Activated T-cell treated with anti-CD3 and anti-CD28 coated beads for 48 hours (primary cell): ENCODE measurements at places on chromosomes 5 and 9.

GRCh38 chr5:4730279-4730678, 409.9 kb upstream of the ADAMTS16 start:
- DNase-seq = no peak

DNA sequence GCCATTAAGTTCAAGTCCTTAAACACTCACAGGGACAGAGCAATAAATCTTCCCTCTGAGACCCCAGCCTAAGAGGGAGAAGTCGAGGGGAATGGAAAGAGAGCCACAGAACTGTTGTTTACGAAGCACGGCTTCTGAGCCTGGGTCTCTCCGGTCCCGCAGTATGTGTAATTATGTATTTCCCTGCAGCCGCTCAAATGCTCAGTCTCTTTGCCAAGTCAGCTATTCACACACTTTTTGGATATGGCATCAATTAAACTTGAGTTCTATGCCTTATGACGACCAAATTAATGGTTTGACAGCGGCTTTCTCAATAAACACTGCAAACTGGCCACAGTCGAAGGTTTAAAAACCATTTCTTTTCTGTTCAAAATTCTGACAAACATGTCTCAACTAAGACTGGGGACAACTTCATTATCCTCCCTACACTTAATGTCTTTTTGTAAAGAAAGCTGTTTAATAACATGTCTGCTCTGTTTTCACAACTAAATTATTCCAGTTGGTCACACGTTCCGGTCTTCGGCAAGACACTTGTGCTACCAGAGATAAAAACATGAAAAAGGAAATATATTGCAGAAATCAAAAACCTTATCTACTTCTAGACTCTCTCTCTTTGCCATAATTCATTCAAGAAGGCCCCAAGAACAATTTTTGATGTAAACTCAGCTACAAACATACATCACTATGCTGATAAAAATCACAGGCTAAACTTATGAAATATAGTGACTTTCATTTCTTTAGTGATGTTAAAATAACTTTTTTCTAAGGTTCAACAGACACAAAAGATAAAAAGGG, 203.2 kb downstream of the GAPVD1 start:
- no peak for DNase-seq

GRCh38 chr9:108108280-108108851, 618.8 kb upstream of the KLF4 start:
- no peak for DNase-seq

GRCh38 chr5:6573651-6574101, 59.2 kb downstream of the NSUN2 start:
- no peak for DNase-seq

DNA sequence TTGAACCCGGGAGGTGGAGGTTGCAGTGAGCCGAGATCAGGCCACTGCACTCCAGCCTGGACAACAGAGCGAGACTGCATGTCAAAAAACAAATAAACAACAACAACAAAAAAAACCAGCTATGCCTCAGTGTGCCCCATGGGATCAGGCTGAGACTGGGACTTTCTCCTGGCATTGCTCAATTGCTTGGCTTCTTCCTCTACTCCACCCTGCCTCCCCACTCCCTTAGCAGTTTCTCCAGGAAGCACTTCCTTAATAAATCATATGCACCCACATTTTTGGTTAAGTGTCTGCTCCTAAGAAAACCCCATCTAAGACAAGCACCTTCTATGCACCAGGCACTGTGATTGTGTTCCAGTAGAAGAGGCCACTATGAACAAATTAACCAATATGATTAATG, 41.0 kb upstream of the TMEM252 start:
- no peak for DNase-seq

DNA sequence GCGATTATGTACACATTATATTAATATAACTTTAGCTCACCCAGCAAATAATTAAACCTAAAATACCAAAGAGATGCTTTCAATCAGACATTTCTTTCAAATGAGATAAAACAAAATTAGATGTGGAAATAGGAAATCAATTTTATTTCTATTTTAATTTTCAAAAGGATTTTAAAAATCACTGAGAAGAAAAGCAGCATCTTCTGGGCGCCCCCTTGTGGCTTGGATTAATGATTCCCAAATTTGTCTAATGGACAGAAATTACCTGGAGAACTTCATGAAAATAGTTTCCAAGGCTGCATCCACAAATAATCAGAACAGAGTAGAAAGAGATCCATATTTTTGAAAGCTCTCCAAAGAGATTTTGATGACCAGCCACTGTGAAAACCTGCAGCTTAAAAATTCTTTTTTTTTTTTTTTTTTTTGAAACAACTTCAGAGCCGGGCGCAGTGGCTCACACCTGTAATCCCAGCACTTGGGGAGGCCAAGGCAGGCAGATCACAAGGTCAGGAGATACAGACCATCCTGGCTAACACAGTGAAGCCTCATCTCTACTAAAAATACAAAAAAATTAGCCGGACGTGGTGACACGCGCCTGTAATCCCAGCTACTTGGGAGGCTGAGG, 50.9 kb upstream of the CEMIP2 start:
- DNase-seq = no peak

DNA sequence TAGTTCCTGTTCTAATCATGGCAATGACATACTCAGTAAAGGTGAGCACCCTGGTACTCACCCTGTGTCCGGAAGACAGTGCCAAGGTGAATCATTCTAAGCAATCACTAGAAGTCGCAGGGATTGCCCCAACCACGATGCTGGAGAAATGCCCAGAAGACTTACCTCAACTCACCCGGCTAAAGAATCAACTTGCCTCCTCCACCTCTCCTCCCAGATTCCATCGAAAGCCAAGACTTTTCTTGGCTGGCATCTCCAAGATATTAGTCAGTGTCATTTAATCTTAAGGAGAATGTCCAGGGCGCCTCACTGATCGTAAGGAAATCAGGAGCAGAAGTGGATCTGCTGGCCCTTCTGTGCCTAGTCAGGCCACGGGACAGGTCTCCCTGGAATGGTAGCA, 204.9 kb downstream of the ERCC6L2 start:
- DNase-seq = no peak

DNA sequence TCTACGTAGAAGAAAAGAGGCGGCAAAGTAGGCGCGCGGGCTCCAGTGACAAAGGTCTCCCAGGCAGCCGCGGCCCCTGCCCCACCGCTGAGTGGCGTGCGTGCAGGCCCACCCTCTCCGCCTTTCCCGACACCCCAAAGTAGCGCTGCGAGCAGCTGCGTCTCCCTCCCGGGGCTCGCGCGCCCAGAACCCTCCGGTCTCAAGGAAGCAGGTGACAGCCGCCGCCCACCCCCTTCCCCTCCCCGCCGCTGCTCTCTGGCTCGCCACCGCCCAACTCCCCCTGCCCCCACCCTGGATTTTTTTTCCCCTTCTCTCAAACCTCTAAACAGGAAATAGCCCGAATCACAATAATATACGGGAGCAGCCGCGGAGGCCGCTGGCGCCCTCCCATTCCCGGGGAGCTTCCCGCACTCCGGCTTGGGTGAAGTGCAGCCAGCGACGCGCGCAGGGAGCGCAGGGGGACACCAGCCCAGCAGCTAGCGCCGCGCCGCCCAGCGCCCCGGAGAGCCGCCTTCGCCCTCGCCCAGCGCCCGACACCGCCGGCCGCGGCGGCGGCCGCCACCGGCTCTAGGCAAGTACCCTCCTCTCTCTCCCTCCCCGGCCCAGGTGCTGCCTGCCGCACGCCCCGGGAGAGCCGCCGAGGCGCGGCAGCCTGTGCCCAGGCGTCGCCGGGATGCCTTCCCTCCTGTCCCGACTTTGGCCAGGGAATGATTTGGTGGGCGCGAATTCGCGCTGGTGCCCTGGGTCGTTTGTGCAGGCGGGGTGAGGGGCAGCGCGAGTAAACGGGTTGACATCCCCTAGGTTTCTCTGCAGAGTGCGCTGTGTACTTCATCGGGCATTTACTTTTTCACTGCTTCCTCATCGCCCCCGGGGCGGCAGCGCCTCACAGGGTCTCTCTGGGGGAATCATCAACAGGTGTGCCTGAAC, 52.7 kb upstream of the TJP2 start:
- peak; percentile 12 for DNase-seq

- DNase-seq = no peak
Observed at GRCh38 chr5:179240561-179240960, 104.7 kb downstream of the ADAMTS2 start.

DNA sequence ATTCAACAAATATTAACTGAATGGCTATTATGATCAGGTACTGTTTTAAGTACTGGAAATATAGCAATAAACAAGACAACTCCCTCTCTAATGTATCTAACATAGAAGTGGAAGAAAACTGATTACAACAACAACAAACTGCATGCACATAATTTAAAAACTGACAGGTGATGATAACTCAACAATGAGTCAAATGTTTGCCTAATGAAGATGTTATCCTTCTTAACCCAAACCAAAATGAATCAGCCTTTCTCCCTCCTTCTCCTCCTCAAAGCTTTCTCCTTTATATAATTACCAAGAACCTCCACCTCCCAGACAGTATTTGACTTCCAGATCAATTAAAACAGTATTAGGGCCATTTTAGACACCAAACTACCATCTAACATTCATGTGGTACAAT, 49.3 kb downstream of the RICTOR start:
- no peak for DNase-seq

DNA sequence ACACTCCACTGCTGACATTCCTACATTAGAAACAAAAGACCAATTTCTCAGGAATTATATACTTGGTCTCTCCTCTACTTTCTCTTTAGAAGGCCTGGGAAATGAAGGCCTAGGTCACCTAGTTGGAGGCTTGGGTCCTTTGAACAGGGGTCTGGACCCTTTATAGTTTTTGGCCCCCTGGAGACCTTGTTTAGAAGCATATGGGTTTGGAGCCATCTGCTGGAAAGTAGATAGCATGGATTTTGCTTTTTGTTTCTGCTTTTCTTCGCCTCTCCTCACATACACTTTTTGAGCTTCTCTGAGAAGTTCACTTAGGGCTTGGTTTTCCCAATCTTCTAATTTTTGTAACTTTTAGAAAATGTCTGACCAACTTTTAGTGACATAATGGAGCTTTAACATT, 67.1 kb upstream of the CDK20 start:
- DNase-seq = no peak

- no peak for DNase-seq
Observed at GRCh38 chr5:22938362-22938761, 85.2 kb upstream of the CDH12 start.

DNA sequence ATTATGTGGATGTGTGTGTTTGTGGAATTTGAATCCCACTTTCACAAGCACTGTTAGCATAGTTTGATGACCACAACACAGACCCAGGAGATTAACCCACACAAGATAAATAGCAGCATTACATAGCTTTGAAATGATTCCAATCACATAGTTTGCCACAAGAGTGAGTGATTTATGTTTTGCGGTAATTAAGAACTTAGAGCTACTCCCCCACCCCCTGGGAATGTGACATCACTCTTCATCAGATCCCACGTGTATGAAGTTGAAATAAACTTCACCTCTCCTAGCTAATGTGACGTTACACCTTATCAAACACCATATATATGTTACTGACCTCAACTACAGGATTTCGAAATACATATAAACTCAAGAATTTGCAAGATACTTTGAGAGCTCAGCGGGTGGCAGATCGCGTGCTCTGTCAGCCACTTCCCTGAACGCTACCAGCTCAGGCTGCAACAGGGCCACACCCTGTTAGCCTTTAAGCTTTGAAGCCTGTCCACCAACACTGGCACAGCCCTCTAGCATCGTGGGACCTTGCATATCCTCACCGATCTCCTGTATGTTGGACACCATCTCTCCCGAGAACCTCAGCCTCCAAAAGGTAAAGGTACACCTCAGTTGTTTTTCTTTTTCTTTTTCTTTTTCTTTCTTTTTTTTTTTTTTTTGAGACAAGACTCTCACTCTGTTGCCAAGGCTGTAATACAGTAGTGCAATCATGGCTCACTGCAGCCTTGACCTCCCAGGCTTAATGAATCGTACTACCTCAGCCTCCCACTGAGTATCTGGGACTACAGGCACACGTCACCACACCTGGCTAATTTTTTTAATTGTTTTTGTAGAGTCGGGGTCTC, 1.7 kb upstream of the AGTPBP1 start:
- DNase-seq = peak; percentile 8

DNA sequence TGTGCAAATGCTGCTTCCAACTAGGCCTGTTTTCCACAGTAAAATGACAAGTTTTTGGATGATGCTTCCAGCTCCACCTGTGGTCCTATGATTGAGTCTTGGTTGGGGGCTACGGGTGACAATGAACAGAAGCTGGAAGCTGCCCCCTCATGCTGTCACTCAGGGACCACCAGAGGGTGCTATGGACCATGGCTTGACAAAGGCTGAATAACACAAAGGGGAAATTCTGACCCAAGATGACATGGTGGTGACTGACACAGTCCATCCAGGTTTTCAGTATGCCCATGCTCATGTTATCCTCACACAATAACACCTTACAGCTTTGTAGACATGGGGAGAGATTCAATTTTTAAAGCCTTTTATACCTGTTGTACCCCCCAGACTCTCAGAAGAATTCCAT, 23.9 kb upstream of the SAP30L start:
- no peak for DNase-seq

GRCh38 chr5:93022211-93022610, 558.8 kb downstream of the NR2F1-AS1 start:
- DNase-seq = no peak

- no peak for DNase-seq
Observed at GRCh38 chr5:135738564-135738875, 95.9 kb upstream of the SLC25A48 start.

GRCh38 chr9:116234081-116234480, 80.5 kb downstream of the PAPPA start:
- no peak for DNase-seq

DNA sequence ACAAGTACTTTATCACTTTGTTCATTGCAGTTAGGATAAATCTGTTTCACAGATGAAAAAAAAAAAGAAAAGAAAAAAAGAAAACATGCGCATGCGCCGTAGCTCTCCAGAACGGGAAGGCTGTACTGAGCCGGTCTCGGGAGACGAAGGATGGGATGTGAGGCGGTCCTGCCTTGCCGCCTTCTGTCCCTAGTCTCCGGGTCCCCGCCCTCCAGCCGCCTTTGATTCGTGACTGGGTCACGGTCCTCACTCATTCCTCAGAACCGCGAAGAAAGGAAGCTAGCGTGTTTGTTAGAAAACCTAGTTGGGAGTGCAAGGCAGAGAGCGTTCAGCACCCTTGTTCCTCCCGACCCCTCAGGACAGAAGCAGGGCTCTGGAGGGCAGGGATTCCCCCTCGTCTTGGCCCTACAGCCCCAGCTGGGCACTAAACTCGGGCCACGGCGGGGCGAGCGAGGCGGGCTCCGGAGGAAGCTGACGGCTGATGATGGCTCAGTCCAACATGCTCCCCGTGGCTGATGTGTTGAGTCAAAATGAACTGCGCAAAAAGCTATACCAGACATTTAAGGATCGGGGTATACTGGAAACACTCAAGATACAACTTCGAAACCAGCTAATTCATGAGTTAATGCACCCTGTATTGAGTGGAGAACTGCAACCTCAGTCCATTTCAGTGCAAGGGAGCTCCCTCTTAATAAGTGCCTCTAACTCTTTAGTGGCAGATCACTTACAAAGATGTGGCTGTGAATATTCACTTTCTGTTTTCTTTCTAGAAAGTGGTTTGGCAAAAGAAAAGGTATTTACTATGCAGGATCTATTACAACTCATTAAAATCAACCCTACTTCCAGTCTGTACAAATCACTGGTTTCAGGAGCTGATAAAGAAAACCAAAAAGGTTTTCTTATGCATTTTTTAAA, 40.0 kb downstream of the CPLANE1 start:
- peak; percentile 4 for DNase-seq
